HAP-1 (cell line): ENCODE measurements at places on chromosomes 3 and 15.

DNA sequence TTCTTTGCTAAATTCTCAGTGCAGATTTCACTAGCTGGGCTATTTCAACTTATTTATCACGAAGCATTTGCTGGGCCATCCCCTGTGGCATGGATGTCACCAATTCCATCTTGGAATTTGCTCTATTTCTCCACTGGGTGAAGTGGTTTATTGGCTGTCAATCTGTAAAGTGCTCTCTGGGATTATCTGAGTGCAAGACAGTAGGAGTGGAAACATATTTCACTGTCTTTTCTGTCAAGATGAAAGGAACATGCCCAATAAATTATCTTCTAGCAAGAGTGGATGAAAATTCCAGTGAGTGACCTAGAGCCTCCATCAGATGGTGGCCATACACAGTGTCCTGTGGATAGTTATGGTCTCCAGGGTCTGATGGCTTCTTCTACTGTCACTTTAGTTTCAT is 25.1 kb upstream of the CTDSPL start:
- DNase-seq = no peak

DNA sequence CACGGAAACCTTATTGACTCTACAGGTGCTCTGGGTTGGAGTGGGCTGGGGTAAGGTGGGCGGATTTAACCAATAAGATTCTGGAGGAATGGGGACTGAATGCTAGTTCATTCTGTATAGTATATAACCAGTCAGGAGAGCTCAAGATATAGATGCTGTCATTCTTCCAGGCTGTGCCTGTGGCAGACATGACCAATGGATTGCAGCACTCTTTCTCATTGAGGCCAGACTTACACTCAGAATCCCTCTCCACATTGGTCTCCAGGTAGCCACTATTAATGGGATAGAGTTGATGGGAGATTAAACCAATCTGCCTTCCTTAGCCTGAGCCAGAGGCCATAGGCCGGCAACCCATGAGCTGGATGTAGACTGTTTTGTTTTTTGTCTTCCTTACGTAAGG is 82.8 kb upstream of the MEF2A start:
- no peak for DNase-seq

GRCh38 chr3:170117134-170117533 is 64.4 kb downstream of the PHC3 start:
- DNase-seq = peak; percentile 36

DNA sequence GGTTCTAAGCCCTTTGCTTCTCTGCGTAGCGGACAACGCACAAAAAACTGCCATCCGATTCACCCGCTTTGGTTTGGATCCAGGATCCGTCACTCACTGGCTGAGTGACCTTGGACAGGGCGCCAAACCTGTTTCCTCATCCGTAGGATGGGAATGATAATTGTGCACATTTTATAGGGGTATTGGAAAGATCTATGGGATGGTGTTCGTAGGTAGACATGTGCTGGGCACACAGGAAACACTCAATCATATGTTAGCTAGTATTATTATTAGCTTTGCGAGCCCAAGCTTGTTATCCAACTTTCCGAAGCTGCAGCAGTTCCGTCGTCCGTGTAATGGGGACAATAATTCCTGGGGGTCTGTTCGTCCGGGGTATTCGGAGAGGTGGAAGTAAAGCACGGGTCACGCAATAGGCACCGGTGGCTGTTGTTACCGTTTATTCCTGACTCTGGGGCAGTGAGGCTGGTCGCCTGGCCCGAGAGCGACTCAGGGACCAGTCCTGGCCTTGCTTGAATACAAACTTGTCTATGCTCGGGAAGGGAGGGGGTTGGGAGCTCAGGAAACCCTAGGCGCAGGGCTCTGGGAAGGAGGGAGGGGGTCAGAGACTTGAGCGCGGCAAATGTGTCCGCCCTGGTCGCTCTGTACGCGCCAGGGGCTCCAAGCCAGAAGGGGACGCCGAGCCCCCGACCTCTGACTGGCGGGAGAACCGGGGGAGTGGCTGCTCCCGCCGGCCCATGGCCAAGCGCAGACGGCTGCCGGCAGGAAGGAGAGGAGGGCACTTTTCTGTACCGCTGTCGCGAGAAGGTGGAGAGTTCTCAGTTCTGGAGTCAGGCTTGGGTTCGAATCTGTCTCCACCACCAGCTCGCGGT is 1.3 kb downstream of the SPSB4 start:
- peak; percentile 53 for DNase-seq

GRCh38 chr15:42456971-42457370 is 34.0 kb downstream of the ZNF106 start:
- no peak for DNase-seq

GRCh38 chr3:70064194-70064779 is 64.8 kb downstream of the SAMMSON start:
- DNase-seq = peak; percentile 64

GRCh38 chr15:79769069-79769481 is 127.7 kb downstream of the MTHFS start:
- DNase-seq = no peak

GRCh38 chr3:97970956-97971620 is 1.1 kb downstream of the RIOX2 start:
- DNase-seq = no peak

DNA sequence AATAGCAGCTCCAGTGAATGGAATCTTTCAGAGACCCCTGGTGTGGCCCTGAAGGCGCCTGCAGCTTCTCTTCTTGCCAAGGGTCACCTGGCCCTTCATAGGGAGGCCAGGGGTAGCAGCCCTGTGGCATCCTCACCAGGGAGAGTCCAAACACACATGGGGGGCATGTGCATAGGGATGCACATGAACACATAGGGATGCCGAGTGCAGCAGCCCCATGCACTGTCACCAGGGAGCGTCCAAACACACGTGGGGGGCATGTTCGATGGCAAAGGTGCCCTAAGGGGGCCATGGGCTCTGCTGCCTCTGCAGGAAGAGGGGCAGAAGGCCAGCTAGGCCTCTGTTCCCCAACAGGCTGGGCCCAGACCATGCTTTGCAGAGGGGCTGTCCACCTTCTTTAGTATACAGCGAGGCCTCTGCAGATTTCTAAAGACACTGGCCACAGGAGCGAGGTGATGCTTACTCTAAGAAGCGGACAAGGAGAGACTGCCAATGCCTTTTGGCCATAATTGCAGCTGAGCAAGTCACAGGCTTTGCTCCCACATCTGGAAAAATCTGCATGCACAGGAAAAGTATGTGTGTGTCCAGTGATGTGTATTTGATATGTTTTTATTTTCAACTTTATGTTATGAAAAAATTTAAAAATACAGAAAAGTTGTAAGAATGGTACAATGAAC is 21.0 kb downstream of the ANAPC13 start:
- no peak for DNase-seq

GRCh38 chr15:95503640-95504225 is 826.8 kb upstream of the NR2F2 start:
- no peak for DNase-seq

DNA sequence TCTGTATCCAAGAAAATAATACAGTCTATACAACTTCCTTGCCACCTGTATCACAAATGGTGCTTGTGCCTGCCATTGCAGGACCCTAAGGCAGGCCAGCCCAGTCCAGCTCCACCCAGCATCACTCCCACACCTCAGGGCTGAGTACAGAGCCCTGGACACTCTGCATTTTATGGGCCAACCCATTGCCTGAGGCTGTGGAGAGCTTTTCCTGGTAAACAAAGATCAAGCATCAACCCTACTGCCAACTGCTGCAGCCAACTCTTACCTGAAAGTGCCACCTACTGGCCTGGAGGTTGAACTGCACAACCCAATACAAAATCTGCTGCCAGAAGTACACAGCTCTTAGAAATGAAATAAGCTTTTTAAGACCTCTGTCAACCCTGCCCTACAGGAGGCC is 1082.2 kb downstream of the NAALADL2 start:
- DNase-seq = peak; percentile 56

DNA sequence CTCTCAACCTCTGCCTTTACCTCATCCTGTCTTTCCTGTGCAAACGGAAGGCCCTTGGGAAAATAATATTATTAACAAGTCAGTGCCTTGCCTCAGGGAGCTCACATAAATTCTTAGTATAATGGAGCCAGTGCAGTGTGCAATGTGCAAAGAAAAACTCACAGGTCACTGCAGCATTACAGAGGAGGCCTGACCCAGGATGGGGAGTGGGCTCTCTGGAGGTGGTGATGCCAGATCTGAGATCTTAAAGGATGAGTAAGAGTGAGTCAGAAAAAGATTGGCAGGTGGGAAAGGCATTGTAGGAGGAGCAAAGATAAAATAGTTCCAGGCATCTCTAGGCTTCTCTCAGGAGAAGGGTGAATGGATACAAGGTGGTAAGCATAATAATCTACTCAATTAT is 185.6 kb upstream of the ADAMTS9 start:
- DNase-seq = no peak

- no peak for DNase-seq
These were observed 3.5 kb upstream of the P2RY14 start for GRCh38 chr3:151281671-151282324.

DNA sequence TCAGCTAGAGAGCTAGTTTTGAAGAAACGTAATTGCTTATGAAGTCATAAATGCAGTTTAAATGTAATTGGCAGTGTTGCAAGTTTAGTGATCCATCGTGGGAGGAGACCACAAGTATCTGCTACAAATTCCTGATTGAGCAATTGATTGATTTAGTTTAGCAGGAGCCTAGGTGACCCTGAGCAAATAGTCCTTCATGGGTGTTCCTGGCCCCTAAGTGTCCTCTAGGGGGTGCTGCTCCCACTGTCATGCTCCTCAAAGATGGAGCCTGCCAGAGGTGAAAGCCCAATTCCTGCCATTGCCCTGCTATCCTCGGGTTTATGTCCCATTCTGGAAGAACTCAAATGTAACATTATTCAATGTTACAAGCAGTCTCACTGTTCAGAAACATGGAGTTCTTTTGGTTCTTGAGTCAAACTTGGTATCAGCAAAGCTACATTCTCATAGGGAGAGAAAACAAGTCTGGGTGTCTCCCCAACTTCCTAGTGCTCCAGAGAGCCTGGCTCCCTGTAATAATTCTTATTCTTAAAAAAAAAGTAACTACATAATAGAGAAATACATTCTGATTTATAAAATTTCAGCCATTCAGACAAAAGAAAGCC is 29.8 kb upstream of the SENP5 start:
- peak; percentile 83 for DNase-seq

GRCh38 chr3:132253262-132253878 is 63.8 kb upstream of the ACP3 start:
- DNase-seq = peak; percentile 44

DNA sequence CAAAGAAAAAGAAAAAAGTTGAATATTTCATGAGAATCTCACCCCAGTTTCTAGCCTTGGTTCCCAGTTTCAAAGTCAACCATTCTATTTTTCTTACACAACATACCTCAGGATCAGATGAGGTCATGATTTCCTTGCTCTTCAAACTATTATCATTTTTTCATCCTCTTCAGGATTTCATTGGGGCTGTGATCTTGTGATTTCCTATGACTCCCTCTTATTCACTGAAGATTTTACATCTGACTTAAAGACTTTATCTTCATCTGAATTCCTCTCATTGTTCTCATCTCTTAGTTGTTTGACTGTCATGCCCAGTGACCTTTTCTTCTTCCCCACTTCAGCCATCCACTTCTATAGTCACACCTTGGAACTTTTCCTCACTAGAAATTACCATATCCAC is 3.1 kb upstream of the C3orf33 start:
- no peak for DNase-seq

DNA sequence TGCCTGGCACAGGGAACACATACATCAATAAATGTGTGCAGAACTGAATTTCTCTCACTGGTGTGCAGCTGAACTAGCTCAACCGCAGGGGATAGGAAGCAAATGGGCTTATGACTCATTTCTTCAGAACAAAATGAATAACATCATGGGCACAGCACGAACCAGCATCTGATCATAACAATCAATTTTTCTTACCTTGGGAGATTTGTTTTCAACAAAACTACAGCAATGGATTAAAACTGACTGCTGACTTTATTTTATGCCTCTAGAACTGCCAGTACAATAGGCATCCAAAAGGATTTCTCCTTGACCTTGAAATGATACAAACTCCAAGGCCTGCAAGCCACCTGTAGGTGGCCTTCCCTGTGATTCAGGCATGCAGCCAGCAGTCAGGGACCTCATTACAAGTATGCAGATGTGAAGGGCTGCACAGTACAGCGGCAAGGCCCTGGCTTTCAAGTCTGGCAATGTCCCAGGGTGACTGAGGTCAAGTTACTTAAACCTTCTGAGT is 26.1 kb downstream of the TAMM41 start:
- DNase-seq = peak; percentile 44

GRCh38 chr3:131502530-131503319 is at the start of gene MRPL3:
TSS of gene MRPL3 (minus strand) at chr3:131502971. CDS start at chr3:131502821, 150 bp downstream.
- DNase-seq = peak; percentile 90

- no peak for DNase-seq
These were observed 118.7 kb downstream of the RPL22L1 start for GRCh38 chr3:170751083-170751898.

DNA sequence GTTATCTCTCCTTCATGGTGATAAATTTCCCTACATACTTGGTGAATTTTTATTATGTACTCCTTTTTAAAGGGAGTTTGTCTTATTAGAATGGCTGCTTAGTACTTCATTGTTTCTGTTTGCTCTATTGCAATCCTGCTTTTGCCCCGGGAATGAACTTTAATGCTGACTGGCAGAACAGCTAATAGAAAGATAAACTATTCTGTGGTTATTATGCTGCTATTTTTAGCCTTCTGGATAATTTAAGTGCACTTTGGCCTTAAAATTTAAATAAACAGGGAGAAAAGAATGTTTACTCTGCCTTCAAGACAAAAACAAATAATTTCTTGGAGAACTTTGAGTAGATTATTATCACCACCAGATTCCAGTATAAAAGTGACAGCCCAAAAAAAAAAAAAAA is 413.8 kb upstream of the CCDC54 start:
- no peak for DNase-seq

- DNase-seq = no peak
These were observed 42.3 kb upstream of the LHFPL4 start for GRCh38 chr3:9595877-9596276.

DNA sequence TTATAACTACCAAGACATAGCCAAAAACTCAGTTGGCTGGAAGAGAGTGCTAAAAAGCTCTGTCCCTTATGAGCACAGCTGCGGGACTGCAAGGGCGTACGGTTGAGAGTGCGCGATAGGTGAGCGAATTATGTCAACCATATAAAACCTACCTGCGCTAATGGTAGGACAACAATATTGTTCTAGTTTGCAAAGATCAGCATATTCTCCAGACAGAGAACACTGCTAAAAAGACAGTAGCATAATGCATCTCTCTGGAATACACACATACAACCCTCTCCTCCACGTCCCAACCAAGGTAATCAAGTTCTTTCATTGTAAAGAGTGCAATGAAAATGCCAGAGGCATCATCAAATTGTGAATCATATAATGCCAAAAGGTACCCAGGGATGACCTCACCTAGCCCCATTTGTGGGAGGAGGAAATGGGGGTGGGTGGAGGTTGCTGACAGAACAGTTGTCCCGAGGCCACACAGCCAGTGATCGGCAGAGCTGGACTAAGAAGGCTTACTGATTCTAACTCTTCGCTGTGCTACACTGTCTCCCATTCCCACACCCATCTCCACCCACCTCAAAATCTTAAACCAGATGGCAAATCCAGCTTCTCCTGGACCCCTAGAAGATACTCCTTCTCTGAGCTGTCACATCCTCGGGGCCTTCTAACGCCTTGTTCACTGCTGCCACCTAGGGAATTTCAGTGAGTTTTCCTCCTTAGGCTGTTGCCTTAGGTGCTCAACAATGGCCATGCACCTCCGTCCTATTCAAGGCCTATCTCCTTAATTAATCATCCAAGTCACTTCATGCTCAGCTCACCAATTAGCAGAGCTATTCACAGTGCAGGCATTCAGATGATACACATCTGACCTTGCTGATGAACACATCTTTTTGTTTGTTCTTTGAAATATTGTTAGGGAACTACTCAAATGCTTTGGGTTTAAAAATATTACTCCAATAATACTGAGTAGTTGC is 60.7 kb downstream of the RPL22L1 start:
- DNase-seq = peak; percentile 73

GRCh38 chr15:60795889-60796288 is 316.9 kb upstream of the ICE2 start:
- DNase-seq = no peak
